ENCODE measurements at places on chromosomes 1 and 21. TPM values are rescaled to one million over a fixed set of nuclear protein-coding genes. Genes with fewer than 3 reads are reported as not detected.

OR6K3 gene
- not detected for total RNA-seq

GRCh38 chr1:10979483-10979920 lies 33.0 kb upstream of the TARDBP start:
- DNase-seq = no peak

- no peak for DNase-seq
Measured at GRCh38 chr1:110321045-110321444, 18.1 kb upstream of the RBM15 start.

DNA sequence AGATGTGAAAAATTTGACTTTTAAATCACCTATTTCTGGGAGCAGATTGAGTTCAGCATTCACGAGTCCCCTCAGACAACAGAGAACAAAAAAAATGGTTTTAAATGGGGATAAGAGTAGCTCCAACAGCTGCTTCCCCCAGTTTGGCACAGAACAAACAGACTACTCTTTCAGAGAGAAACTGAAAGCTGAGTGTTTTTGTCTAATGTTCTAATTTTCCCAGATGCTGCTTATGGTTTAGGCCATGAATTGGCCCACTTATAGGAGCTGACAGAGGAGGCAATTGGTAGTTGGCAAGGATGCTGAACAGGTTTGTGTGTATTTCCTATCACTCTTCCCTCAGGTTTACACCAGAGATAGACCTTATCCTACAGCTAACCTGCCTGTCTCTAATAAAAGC lies 1637.4 kb upstream of the PRMT6 start:
- no peak for DNase-seq

Data from MCF 10A (cell line).